ENCODE measurements at places on chromosomes 11 and 22.

- no peak for DNase-seq
Observed at GRCh38 chr11:105588001-105588400, 21.9 kb upstream of the GRIA4 start.

DNA sequence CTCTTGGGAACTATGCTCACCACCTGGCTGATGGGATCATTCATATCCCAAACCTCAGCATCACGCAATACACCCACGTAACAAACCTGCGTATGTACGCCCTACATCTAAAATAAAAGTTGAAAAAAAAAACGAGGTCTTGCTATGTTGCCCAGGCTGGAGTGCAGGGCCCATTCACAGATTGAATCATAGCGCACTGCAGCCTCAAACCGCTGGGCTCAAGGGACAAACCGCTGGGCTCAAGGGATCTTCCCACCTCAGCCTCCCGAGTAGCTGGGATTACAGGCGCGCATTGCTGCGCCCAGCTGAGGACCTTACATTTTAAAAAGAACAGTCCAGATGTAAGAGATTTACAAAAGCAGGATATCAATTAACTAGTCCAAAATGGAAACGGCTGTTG lies 41.9 kb upstream of the EMID1 start:
- DNase-seq = no peak

DNA sequence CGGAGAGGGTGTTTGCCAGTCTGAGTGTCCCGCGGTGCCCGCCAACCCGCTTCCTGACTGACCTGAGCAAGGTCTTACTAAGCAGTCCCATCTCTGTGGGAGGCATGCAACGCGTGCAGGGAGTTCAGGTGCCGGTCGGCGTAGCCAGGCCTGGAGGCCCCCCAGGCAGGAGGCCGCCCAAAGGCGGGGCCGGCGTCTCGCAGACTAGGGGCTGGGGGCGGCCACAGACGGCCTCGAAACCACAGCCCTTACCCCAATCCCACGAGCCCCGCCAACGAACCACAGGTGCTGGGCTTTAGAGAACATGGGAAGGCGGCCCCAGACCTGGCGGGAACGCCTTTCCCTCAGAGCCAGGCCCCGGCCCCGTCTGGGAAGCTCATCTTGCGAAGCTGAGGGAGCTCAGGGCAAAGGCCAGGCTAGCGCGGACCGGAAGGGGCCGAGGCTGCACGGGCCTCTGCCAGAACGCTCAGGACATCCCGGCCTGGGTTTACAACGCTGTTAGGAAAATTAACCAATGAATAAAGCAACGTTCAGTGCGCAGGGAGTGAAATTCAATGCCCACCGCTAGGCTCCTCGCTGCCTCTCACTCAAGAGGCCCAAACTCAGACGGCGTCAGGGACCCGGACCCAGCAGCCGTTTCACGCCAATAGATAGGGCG lies 2.1 kb upstream of the MTFP1 start:
- DNase-seq = no peak

GRCh38 chr11:2105511-2105910 lies 33.7 kb downstream of the IGF2 start:
- no peak for DNase-seq

DNA sequence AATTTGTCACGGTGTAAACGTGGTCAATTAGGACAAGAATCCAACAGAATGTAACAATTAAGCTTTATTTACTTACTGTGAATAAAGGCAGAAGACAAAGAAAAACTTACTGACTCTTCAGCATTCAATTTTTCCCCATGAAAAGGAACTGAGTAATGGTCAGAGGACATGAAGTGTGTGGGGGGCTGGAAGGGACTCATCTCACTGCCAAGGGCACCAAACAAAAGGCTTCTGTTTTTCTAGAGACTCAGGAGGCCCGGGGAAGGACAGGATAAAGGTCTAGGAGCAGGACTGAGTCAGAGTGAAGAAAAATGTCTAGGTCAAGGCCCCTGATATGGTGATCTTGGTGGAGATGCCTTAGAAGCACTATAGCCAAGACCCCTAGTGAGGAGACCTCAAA lies 564.2 kb upstream of the ANO5 start:
- no peak for DNase-seq

DNA sequence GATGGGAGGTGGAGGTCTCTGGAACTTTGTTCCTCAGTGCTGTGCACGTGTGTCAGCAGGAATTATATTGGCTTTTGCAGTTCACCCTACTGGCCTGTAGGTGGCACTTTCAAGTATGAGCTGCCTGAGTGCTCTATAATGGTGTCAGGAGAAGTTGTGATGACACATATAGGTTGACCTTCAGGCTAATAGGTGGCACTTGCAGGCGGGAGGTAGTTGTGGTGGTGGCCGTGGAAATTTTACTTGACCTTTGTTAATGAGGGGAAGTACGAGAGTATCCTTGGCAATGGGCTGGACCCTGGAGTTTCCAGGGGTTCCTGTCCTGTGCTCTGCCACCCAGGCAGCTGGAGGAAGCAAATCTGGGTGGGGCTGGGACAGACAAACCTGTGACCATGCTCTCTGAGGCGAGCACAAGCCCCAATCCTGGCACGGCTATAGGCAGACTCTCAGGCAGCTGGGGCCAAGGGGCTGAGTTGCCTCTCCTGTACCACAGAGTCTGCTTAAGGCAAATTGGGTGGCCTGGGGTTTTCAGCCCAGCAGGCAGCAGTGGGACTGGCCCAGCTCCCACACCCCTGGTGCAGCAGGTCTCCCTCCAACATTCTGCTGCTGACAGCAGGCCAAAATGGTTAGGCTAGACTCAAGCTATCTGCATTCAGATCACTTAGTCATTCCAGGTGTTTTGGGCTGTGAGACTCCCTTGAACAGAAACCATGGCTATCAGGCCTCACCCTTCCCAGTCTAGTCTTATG lies 147.5 kb upstream of the CTSC start:
- no peak for DNase-seq

DNA sequence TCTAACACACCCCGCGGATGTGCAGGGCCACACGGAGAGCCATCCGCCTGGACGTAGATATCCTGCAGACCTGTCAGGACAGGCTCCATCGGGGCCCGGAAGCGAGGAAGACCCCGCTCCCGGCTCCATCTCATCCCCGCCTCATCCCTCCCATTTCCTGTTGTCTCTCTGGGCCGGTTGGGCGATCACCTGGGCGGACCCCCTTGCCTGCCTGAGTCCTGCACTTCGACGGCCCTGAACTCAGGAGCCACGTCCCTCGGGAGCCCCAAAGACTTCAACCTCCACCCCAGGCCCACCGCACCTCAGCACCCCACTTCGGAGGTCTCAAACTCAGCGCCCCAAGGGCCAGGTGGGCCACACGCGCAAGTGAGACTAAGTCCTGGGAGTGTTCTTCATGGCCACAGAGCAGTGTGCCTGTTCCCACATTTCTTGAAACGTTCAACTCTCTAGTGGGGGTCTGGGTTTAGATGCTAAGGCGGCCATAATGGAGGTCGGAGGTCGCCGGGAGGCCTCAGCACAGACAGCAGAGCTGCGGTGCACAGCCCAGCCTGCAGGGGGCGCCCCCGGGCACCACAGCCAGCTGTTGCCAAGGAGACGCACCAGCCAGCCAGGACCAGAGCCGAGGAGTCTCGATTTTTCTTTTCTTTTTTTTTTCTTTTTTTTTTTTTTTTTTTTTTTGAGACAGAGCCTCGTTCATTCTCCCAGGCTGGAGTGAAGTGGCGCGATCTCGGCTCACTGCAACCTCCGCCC lies 26.0 kb upstream of the FADD start:
- no peak for DNase-seq

GRCh38 chr11:91786097-91786496 lies 438.5 kb upstream of the FAT3 start:
- DNase-seq = no peak

- DNase-seq = no peak
Observed at GRCh38 chr11:33884601-33885000, 7.3 kb downstream of the LMO2 start.

DNA sequence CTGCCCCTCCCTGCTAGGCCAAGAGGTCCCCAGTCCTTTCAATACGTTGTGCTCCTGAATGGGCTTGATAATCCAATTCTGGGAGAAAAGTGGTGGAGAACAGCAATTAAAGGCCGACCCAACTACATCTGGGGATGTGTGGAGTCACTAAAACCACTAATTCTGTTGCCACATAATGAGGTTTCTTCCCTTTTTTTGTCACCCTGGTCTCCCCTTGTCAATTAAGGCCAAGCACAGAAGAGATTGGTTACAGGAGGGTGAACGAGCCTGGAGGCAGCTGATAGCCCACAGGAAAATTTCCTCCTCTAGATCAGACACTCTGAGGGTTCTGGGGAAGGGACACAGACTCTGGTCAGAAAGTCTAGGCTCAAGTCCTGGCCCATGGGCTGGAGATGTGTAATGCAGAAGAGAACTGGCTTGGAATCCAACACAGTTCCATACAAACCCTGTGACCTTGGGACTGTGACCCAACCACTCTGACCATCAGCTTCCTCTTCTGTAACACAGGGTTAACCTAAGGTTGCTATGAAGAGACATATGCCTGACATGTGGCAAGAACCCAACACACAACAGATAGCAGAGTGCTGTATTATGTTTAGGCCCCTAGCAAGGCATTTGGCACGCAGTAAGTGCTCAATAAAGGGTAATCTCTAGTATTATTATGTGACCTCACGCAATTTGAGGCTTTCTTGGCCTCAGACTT lies 146.4 kb downstream of the CHST1 start:
- DNase-seq = no peak

DNA sequence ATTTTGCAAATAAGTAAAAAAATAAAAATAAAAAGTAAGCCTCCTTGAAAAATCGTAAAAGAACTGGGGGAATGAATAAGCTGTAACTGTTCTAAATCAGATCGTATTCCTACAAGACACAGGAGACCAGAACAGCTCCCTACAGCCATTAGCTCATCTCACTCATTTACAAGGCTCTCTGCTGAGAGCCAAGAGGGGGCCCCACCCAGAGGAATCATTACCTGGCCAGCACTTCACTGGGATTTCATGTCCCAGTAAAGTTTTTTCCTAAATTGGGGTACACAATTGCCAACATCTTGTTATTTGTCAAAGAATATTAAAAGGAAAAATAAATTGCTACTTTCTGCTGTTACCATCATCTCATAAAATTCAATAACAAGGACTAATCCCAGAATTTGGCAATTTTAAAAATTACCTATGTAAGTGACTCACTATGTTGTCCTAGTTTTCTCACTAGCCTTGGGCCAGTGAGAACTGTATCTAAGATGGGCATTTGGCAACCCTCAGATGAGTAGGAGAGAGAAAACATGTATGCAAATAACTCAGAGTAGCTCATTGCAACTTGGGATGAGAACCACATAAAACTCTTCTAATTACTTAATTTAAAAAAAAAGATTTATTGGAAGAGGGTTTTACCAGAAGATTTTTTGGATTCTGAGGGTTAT lies 18.4 kb upstream of the SMTN start:
- no peak for DNase-seq

- DNase-seq = no peak
Observed at GRCh38 chr11:80724366-80724765, 1283.5 kb upstream of the TENM4 start.

DNA sequence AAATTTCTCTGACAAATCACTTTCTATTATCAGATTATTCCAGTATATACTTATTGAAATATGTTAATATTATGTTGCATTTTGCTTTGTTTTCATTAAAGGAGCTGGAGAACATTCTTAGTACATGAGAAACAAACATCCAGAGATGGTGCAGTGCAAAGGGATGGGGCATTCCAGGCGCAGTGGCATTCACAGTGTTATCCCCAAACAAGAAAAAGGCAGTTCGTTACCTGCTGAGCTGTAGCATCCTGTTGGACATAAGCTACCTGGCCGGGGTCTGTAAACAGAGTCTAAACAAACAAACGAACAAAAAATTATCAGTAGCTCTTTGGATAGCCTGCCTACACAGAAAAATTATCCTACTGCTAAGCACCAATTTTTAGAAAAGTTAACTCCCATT lies 47.4 kb downstream of the PRDM10 start:
- DNase-seq = no peak

GRCh38 chr11:76695133-76695532 lies 24.6 kb upstream of the LRRC32 start:
- no peak for DNase-seq

GRCh38 chr11:25734591-25735211 lies 597.2 kb upstream of the ANO3 start:
- no peak for DNase-seq

- DNase-seq = no peak
Observed at GRCh38 chr11:1763336-1763795, 361 bp downstream of the CTSD start.

GRCh38 chr11:34977089-34977912 lies 60.9 kb downstream of the PDHX start:
- no peak for DNase-seq

- DNase-seq = no peak
Observed at GRCh38 chr11:124081483-124081882, 33.8 kb upstream of the VWA5A start.

GRCh38 chr11:79092791-79093353 lies 348.0 kb downstream of the TENM4 start:
- no peak for DNase-seq

DNA sequence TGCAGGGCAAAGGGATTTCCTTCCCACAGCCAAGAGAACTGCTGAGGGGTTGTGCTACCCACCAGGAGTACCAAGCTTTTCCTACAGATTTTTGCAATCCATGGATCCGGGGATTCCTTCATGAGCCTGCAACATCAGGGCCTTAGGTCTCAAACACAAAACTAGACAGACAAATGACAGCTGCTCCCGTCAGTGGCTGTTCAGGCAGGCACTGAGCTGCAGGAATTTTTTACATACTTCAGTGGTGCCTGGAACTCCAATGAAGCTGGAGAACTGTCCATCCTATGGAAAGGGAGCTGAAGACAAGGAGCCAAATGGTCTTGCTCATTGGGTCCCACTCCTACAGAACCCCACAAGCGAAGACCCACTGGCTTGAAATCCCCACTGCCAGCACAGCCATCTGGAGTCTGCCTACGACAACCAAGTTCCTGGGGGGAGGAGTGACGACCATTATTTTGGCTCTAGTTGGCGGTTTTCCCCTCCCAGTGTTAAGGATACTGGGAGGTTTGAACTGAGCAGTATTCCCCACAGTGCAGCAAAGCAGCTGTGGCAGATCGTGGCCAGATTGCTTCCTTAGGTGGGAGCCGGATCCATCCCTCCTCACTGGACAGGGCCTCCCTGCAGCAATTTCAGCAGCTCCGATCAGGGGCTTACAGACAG lies 157.7 kb upstream of the TMEM45B start:
- DNase-seq = no peak

GRCh38 chr11:11915625-11916024 lies 73.9 kb downstream of the USP47 start:
- no peak for DNase-seq

DNA sequence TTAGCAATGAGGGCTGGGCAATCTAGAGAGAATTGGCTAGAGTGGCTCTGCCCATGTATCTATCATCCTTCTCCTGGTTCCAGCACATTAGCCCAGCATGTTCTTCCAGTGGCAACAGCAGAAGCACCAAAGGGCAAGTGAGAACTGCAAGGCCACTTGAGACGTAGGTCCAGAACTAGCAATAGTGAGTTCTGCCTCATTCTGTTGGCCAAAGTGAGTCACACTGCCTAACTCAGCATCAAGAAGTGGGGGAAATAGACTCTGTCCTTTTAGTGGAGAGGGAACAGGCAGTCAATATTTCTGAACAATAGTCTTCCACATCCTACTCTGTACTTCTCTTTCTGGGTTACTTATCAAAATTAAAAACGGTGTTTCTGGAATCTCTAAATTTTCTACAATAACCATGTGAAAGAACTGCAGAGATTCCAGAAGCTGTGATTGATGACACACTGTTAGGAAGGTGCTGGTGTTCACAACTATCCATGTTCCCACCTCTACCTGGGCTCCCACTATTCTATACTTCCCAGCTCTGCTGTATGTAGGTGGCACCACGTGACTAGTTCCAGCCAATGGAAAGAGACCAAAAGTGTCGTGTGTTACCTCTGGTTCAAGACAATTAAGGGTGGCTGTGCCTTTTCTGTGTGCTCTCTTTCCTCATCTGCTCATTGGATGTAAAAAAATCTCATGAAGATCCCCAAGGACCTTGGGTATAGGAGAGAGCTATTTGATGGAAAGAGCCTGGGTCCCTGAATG lies 23.4 kb upstream of the GRK3 start:
- no peak for DNase-seq

All from NCI-H524 treated with DMSO at 0.1 percent for 48 hours (cell line).